Activated CD4-positive, CD25-positive, alpha-beta regulatory T cell (primary cell): ENCODE measurements at places on chromosomes 6 and 20.

- DNase-seq = no peak
Observed at GRCh38 chr6:136351518-136352110, 62.0 kb upstream of the BCLAF1 start.

GRCh38 chr20:24032400-24032898, 43.9 kb upstream of the GGTLC1 start:
- no peak for DNase-seq

GRCh38 chr6:136236466-136237293, 13.4 kb downstream of the MTFR2 start:
- DNase-seq = no peak

DNA sequence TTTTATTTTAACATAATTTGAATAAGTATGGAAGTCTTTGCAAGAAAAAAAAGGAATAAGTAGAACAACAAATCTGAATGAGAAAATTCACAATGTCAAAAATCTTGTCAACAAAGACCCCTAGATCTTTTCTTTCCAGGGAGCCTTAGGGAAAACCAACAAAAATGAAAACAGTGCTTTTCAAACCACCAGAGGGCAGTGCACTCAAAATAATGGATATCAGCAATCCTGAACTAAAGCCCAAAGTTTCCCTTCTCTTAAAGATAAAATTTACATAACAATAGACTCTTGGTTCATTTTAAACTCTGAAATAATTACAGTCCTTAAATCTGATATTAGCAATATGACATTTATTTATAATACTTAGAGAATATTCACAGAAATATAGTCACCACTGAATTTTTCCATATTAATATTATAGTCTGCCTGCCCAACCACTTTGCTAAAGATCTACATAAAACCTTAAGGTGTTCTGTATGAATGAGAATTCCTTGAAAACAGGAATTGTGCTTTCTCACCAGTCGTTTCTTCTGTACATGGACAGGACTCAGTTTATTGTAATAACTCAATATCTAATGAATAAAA, 105.3 kb upstream of the BMP5 start:
- no peak for DNase-seq

DNA sequence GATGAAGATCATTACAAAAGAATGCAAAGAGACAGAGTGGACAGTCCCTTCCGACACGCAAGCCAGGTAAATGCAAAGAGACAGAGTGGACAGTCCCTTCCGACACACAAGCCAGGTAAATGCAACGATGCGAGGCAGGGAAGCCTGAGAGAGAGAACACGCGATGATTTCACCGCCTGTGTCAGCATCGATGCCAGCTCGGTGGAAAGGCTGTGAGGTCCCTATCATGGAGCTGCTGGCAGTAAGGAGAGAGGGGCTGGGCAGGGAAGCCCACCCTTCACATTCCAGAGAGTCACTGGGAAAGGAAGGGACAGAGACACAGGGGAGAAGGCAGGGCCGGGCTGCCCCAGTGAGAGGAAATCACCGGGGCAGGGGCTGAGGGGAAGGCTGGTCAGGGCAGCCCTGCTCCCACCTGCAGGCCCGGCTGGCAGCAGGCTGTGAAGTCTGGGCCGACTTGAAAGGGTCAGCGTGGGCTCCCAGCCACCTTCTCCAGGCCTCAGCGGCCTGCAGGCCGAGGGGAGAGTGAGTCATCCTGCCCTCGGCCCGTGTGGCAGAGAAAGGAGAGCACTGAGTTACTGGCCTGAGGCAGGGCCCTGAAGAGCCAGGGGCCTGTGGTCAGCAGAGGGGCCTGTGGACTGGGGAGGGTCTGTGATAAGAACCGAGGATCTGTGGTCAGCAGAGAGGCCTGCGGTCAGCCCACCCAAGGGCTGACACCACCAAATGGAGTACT, 80.4 kb downstream of the DACT2 start:
- DNase-seq = no peak

DNA sequence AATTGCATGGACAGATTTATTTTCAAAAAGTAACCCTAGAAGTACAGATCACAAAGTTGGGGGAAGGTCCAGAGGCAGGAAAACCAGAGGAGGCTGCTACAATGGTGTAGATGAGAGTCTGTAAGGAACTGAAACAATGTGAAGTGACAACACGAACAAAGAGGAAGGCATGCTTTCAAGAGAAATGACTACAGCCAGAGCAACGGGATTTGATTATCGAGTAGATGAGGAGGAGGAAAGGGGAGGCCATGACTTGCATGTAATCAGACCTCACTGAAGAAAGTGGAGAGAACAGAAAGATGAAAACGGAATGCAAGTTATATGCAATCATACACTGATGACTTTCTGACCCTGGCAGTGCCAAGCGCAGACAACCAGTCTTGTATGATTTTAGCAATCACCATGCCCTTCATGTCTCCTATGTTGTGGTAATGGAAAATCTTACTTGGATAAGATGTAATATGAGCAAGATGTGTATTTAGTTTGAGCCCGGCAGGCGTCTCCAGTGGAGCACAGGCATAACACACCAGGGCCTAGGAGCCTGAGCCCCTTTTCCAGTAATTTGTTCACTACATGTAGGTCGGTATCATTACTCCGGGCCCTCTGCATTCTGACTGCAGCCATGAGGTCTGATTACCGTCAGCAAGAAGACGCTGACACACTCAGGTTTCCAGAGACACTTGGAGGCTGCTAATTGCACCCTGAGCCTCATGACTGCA, 34.0 kb upstream of the FAM83C start:
- no peak for DNase-seq

- no peak for DNase-seq
Observed at GRCh38 chr6:33213166-33213988, 5.1 kb downstream of the RING1 start.

DNA sequence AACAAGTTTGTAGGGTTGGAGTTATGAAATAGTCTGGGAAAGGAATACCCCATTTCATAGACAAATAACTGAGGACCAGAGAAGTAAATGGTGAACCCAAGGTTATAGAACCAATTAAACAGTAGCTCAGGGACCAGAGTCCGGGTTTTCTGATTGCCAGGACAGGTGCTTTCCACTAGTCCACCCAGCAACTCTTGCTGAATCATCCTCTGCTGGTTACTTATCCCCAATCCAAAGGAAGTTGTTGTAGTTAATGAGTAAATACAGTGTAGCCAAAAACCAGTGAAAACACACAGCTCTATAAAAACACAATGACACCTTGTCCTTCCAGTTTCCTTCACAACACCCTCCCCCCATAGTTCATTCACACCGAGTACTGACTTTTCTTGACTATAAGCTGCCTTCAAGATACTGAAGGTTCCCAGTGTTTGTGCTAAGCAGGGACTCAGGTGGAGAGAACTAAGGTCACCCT, 766 bp upstream of the TINAG start:
- no peak for DNase-seq

DNA sequence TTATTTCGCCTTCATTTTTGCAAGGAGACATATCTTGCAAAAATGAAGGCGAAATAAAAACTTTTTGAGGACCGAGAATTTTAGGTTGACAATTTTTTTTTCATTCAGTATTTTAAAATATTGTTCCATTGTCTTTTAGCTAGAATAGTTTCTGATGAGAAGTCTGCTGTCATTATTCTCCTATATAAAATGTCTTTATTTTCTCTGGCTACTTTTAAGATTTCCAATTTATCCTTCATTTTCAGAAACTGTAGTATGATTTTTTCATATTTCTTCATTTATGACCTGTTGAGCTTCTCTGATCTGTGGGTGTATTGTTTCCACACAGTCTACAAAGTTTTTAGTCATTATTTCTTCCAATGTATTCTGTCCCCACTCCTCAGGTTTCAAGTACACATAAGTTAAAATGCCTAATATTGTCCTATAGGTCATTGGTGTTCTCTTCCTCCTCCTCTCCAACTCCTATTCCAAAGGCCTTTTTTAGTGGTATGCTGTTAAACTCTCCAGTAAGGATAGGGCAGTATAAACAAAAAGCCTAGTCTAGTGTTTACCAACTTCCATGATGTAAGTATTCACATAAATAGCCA, 15.7 kb downstream of the AHI1 start:
- DNase-seq = no peak

GRCh38 chr20:57568088-57568896, 7.4 kb downstream of the PCK1 start:
- DNase-seq = no peak

DNA sequence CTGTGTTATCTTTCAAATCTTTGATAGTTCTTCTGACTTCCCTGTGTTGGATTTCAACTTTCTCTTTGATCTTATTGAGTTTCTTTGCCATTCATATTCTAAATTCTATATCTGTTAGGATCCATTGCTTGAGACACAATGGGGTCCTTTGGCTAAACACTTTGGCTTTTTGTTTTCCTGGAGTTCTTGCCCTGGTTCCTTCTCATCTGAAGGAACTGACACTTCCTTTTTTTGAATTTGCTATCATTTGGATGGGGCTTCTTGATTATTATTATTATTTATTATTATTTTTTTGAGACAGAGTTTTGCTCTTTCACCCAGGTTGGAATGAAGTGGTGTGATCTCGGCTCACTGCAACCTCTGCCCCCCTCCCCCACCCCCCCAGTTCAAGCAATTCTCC, 30.1 kb upstream of the EIF2S2 start:
- no peak for DNase-seq

DNA sequence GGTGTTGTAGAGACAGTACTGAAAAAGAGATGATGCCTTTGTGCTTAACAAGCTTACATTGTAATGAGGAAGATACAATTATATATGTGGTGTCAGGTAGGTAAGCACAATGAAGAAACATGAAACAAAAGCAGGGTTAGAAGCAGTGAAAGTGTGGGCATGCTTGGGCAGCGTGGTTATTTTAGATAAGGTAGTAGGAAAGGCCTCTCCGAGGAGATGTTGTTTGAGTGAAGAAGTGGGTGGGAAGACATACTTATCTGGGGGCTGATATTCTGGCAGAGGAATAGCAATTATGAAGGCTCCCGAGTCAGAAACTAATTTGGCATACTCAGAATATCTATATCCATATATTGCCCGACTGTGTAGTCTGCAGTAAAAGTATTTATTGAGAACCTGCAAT, 4.7 kb downstream of the CDKAL1 start:
- DNase-seq = no peak

- DNase-seq = no peak
Observed at GRCh38 chr6:56091159-56091869, 156.1 kb downstream of the COL21A1 start.

GRCh38 chr20:63284544-63284949, 8.4 kb upstream of the COL20A1 start:
- DNase-seq = no peak

GRCh38 chr6:15623276-15624116, 39.3 kb downstream of the DTNBP1 start:
- DNase-seq = no peak

GRCh38 chr6:125031385-125031784, 69.1 kb downstream of the RNF217 start:
- no peak for DNase-seq
